Testis (tissue), 5 donors: ENCODE measurements at places on chromosomes 7 and 10. TPM values are rescaled to one million over a fixed set of nuclear protein-coding genes. Genes with fewer than 3 reads are reported as not detected.

GRCh38 chr10:113977174-113977573, 66.5 kb upstream of the ADRB1 start:
- DNase-seq = no peak
- no peak overlapping the region for H3K4me3 ChIP-seq
- H3K36me3 ChIP-seq = no peaks in the 10 kb centered on the region

- no peaks in the 10 kb centered on the region for H3K36me3 ChIP-seq
- H3K4me3 ChIP-seq = no peak overlapping the region
- H3K27ac ChIP-seq = peak overlapping the region; percentile 59
- H3K27me3 ChIP-seq = no peaks in the 10 kb centered on the region
Measured at GRCh38 chr10:77873536-77874380, 52.8 kb downstream of the DLG5 start.

- H3K27ac ChIP-seq = no peak overlapping the region
- DNase-seq = no peak
- H3K27me3 ChIP-seq = no peaks in the 10 kb centered on the region
- H3K4me3 ChIP-seq = no peak overlapping the region
- no peaks in the 10 kb centered on the region for H3K36me3 ChIP-seq
Measured at GRCh38 chr7:17097668-17098297, 200.7 kb upstream of the AHR start.

- no peaks in the 10 kb centered on the region for H3K4me1 ChIP-seq
- no peak overlapping the region for H3K4me3 ChIP-seq
- no peak overlapping the region for H3K27ac ChIP-seq
- DNase-seq = no peak
- H3K36me3 ChIP-seq = no peaks in the 10 kb centered on the region
- H3K27me3 ChIP-seq = no peaks in the 10 kb centered on the region
Measured at GRCh38 chr7:154868921-154869320, 134.0 kb downstream of the PAXIP1 start.

- no peak overlapping the region for H3K4me3 ChIP-seq
- H3K4me1 ChIP-seq = no peaks in the 10 kb centered on the region
- no peak for DNase-seq
- no peaks in the 10 kb centered on the region for H3K27me3 ChIP-seq
Measured at GRCh38 chr10:10020945-10021344, 996.7 kb upstream of the CELF2 start.

DNA sequence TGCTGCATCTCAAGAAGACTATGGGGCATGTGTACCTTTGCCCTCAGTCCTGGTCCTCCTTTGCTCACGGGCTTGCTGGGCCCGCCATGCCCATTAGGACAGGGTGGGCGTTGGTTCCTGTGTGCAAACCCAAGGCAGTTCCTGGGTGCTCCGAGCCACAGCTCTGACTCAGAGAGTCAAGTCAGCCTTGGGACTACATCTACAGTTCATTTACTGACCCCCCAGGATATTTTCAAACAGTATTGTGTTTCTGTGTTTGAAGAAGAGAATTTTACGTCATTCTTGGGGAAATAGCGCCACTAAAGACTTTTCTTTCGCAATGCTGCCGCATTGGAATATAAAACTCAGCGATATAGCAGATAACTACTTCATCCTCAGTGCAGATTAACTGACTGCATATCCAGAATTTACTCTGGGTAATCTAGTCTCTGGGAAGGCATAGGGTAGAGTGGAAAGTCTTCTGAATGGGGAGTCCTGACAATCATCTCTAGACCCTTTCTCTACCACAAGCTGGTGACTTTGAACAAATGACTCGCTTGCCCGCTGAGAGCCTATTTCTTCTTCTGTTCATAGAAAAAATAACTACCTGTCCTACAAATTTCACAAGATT, 638.9 kb upstream of the FZD8 start:
- no peaks in the 10 kb centered on the region for H3K4me1 ChIP-seq
- DNase-seq = no peak
- H3K4me3 ChIP-seq = no peak overlapping the region
- H3K36me3 ChIP-seq = no peaks in the 10 kb centered on the region

DNA sequence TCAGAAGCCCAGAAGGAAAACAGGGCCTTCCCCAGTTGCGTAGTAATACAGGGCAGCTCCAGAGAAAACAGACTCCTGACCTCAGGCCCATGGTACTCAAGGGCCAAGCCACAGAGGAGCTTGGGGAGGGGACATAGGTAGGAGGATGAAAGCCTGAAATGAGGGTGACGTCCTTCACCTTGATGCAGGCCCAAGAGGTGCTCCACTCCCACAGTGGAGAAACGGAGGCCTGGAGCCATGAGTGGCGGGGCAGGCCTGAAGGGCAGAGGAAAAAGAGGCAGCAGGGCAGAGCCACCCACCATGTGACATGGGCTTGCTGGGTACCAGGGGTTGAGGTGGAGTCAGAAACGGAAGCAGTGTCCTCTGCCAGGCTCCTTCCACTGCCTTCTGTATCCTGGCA, 83.0 kb downstream of the C10orf105 start:
- no peaks in the 10 kb centered on the region for H3K36me3 ChIP-seq
- DNase-seq = no peak
- H3K4me1 ChIP-seq = peaks cover 2% of the 10 kb centered on the region
- no peak overlapping the region for H3K4me3 ChIP-seq

GRCh38 chr10:123517426-123517825, 148.7 kb upstream of the GPR26 start:
- no peaks in the 10 kb centered on the region for H3K4me1 ChIP-seq
- no peaks in the 10 kb centered on the region for H3K27me3 ChIP-seq
- no peak overlapping the region for H3K4me3 ChIP-seq
- H3K27ac ChIP-seq = no peak overlapping the region

DNA sequence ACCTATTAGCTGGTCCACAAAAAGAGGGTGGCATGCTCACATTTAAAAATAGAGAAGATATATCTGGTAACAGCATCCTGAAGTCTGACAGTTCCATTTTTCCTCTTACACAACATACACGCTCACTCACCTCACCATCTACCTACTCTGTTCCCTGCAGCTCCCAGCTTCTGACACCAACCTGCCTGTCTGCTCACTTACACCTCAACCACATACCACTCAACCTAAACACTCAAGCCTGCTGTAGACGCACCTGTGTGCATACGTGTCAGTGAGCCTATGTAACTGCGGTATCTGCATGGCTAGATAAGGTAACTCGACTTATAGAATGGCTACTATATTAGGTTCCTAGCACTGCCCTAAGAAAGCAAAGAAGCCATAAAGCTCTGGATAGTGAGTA, 174.9 kb downstream of the DGKI start:
- H3K27ac ChIP-seq = no peak overlapping the region
- H3K4me1 ChIP-seq = no peaks in the 10 kb centered on the region
- no peak for DNase-seq
- no peaks in the 10 kb centered on the region for H3K36me3 ChIP-seq
- no peak overlapping the region for H3K4me3 ChIP-seq

DNA sequence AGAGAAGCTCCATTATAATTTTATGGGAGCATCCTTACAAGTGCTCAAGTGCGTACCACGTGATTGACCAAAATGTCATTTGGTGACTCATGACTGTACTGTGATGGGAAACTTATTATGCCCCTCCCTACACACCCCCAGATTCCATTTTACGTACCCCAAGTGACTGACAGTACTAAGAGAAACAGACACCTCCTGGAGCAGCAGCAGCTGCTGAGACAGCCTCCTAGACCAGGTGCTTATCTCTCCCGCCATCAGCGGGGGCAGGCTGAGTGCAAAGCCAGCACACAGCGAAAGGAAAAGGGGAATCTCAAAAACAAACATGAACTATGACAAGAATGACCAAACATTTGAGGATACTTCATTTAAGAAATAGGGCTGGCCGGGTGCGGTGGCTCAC, 4.2 kb upstream of the ADAM12 start:
- no peaks in the 10 kb centered on the region for H3K27me3 ChIP-seq
- no peak overlapping the region for H3K27ac ChIP-seq
- no peak for DNase-seq
- no peaks in the 10 kb centered on the region for H3K4me1 ChIP-seq

GRCh38 chr10:24951201-24952142, 934 bp downstream of the PRTFDC1 start:
- no peaks in the 10 kb centered on the region for H3K36me3 ChIP-seq
- no peaks in the 10 kb centered on the region for H3K27me3 ChIP-seq
- peak overlapping the region; percentile 41 for H3K27ac ChIP-seq
- peak overlapping the region; percentile 68 for H3K4me3 ChIP-seq

The NKX2-3 gene
- total RNA-seq = 0.24 TPM

The ERVW-1 gene
- 16.5 TPM for total RNA-seq

The SORCS1 gene
- 9.6 TPM for total RNA-seq
